ENCODE measurements at places on chromosomes 11 and 22. TPM values are rescaled to one million over a fixed set of nuclear protein-coding genes. Genes with fewer than 3 reads are reported as not detected.

DNA sequence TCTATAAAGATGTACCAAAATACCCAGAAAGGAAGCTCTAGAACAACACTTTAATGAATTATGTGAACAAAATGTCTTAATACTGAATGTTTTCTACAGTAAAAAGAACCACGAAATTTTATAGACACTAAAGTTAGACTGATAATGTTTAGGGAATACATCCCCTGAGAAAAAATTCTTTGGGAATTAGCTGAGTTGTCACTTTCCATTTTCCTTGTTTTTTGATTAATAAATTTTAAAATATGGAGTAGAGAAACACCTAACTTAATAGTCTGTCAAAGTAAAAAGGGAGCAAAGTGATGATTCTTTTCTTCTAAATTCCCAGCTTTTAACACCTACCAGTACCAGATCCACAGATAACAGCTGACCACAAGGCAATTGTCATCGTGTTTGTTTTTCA, 23.1 kb upstream of the SCN3B start:
- DNase-seq: no peak

Gene OR5A2
- total RNA-seq: not detected

DNA sequence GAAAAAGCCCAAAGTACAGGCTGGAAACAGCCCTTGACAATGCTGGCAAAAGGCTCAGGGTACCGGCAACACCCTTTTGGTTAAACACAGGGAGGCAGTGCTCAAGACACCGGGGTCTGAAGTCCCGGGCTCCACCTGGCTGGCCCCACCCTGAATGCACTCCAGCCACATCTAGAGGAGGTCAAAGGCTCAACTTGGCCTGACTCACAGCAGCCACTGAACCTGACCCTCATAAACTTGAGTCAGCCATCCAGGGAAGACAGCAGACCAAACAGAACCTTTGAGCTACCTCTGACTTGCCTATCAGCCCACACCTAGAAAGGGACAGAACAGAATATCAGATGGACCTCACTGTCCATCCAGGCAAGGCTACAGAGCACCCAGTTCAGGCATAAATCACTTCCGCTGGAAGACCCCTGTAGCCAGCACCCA, 3.8 kb downstream of the CFL1 start:
- DNase-seq: no peak

DNA sequence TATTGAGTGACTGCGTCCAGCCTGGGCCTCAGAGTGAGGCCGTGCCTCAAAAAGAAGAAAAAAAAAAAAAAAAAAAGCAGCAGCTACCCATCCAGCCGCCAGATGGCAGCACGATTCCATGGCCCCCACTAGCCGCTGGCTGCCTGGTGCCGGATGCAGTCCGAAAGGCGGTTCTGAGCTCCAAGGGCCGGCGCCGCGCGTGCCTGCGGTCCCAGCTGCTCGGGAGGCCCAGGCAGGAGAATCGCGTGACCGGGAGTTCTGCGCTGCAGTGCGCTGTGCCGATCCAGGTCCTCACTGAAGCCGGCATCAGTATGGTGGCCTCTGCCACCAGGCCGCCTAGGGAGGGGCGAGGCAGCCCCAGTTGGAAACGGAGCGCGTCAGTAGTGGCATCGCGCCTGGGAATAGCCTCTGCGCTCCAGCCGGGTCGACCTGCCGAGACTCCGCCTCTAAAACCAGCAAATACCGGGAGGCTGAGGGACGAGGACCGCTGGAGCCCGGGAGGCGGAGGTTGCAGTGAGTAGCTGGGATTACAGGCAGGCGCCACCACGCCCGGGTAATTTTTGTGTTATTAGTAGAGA, 19.3 kb downstream of the SCARF2 start:
- DNase-seq: no peak

GRCh38 chr22:26437694-26438392, 8.8 kb downstream of the ASPHD2 start:
- DNase-seq: no peak
